ENCODE measurements at places on chromosomes 13 and 19.

GRCh38 chr13:58633226-58633625 lies 1001.7 kb downstream of the PCDH17 start:
- DNase-seq: no peak
- H3K4me3 ChIP-seq: no peak overlapping the region
- no peaks in the 10 kb centered on the region for H3K36me3 ChIP-seq

GRCh38 chr19:55116232-55116858 lies 1.1 kb downstream of the PPP1R12C start:
- no peaks in the 10 kb centered on the region for H3K27me3 ChIP-seq
- H3K27ac ChIP-seq: peak overlapping the region; percentile 51
- peaks cover 52% of the 10 kb centered on the region for H3K4me1 ChIP-seq
- peaks cover 31% of the 10 kb centered on the region for H3K36me3 ChIP-seq
- DNase-seq: peak; percentile 78

GRCh38 chr13:46373623-46374022 lies 13.4 kb downstream of the RUBCNL start:
- no peak overlapping the region for H3K4me3 ChIP-seq
- no peak for DNase-seq
- no peaks in the 10 kb centered on the region for H3K27me3 ChIP-seq
- peaks cover 5% of the 10 kb centered on the region for H3K4me1 ChIP-seq
- H3K27ac ChIP-seq: no peak overlapping the region

DNA sequence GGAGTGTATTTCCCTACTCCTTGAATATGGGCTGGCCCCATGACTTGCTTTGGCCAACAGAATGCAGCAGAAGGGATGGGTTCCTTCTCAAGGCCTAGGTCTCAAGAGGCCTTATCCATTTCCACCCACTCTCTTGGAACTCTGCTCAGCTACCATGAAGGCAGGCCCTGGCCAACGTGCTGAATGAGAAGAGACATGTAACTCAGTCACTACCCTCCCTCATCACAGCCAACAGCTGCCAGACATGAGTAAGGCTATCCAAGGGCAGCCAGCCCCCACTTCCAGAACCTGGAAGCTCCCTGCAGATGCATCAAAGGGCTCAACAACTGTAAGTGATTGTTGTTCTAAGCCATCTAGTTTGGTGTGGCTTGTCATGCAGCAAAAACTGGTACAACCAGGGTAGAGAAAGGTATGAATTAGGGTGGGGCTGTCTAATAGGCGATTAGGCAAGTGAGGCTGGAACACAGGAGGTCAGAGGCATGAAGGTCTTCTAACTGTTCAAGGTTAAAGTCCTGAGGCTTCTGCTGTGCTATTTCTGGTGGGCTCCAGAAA lies 1.4 kb upstream of the RASL11A start:
- H3K4me1 ChIP-seq: peaks cover 12% of the 10 kb centered on the region
- no peak for DNase-seq
- no peak overlapping the region for H3K4me3 ChIP-seq
- H3K36me3 ChIP-seq: peaks cover 6% of the 10 kb centered on the region
- H3K27me3 ChIP-seq: no peaks in the 10 kb centered on the region

DNA sequence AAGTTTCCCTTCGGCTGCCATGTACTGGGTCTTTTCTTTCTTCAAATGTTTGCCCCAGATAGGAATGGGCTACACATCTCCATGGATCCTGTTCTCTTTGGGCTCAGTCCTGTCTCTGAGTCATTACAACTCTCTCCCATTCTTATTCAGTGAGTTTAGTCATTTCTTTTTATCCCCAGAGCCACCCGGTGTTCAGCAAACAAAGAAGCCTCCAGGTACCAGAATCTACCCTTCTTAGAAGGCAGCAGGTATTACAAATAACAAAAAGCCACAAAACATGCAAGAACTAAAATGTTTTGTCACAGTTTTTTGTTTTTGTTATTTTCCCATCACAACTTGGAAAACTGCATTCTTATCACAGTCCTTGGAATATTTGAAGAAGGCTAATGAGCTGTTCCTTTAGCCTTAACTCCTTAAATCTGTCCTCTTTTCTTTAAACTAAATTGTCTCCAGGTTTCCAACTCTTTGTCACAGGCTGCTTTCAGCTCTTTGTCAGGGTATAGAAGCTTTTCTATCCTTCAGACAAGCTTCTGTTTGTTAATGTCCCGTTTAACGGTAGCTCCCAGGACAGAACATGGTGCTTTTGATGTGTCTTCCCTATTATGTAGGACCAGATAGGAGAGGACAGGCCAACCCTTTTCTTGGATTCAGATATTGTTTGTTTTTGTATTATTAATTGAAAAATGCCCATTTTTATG lies 215.5 kb upstream of the HTR2A start:
- H3K27me3 ChIP-seq: no peaks in the 10 kb centered on the region
- H3K4me1 ChIP-seq: no peaks in the 10 kb centered on the region
- H3K4me3 ChIP-seq: no peak overlapping the region
- H3K36me3 ChIP-seq: no peaks in the 10 kb centered on the region
- no peak overlapping the region for H3K27ac ChIP-seq
- DNase-seq: no peak

DNA sequence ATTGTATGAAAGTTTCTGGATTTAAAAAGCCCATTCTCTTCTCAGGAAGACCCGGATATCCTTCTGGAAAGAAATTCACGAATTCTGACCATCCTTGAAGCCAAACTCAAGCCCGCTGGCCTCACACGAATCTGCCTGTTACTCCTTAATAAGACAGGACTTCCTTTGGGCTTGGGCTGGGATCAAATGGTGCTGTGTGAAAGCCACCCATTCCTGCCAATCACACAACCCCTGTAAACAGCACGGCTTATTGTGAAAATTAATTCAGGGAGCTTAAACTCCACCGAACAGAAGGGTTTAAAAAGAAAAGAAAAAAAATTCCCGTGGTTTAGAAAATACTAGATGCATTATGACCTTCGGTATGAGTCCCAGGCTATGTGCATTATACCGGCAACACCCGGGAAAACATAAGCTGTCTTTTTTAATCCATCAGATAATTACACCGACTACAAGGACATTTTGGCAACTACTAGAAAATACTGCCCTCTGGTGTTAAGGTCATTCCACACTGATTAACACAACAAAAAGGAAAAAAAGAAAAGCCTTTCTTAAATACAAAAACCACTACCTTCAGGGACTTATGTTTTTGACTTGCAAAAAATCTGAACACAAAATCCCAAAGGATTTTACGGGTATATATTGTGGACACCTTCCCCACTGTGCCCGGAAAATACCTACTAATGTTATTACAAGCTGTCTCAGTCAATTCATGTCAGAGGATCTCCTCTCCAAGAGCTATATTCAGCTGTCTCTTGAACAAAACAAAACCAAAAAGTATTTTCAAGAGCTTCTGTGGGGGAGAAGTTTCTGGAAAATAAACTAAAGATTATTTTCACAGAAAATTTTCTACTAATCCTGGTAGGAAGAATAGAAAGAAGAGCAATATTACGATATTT lies 76.0 kb upstream of the LSM14A start:
- no peak overlapping the region for H3K27ac ChIP-seq
- H3K27me3 ChIP-seq: peaks cover 51% of the 10 kb centered on the region
- no peak overlapping the region for H3K4me3 ChIP-seq
- H3K4me1 ChIP-seq: no peaks in the 10 kb centered on the region
- no peaks in the 10 kb centered on the region for H3K36me3 ChIP-seq
- peak; percentile 60 for DNase-seq

DNA sequence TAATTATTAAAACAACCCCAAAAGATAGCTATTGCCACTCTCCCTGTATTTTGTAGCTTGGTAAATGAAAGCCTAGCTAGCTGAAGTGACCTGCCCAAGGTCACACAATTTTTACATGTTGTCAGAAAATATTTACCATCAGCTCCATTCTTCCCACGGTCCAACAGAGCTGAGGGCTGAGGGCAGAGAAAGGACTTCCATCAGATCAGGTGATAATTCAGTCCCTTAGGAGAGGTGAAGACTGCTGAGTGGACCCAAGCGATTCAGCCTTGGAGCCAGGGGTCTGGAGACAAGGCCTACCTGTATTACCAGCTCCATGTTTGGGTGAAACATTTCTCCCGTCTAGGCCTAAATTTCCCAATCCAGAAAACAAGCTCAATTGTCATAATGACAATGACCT lies 149.5 kb upstream of the TSHZ3 start:
- no peak for DNase-seq
- H3K27me3 ChIP-seq: peaks cover 12% of the 10 kb centered on the region
- no peak overlapping the region for H3K4me3 ChIP-seq
- no peak overlapping the region for H3K27ac ChIP-seq
- H3K36me3 ChIP-seq: no peaks in the 10 kb centered on the region

GRCh38 chr19:45069056-45069455 lies 7.2 kb downstream of the ZNF296 start:
- no peak overlapping the region for H3K4me3 ChIP-seq
- H3K4me1 ChIP-seq: no peaks in the 10 kb centered on the region
- no peaks in the 10 kb centered on the region for H3K27me3 ChIP-seq
- no peak overlapping the region for H3K27ac ChIP-seq
- DNase-seq: peak; percentile 17

DNA sequence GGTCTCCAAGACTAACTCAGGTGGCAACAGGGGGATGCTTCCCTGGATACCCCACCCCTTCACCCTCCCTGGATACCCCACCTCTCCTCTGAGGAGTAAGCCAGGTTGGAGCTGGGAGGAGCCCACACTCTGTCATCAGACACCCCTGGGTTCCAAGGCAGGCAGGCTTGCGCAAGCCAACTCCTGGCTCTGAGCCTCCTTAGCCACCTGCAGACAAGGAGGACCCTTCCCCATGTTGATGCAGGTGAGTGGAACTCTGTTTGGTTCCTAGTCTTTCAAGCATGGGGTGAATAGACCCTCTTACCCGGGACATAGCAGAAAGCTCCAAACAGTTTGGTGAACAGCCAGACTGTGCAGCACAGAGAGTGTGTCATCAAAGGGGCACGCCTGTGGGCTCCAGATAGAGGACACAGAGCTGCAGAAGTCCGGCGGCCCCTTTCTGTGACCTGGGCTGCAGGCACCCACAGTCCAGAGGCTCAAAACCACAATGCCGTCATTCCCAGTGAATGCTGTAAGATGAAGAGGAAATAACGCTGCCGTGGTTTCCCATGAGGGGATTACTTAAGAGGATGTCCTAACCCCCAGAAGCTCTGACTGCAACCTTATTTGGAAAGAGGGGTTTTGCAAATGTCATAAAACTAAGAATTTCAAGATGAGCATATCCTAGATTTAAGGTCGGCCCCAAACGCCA lies 12.1 kb upstream of the HAS1 start:
- no peak for DNase-seq
- H3K4me1 ChIP-seq: no peaks in the 10 kb centered on the region
- H3K36me3 ChIP-seq: no peaks in the 10 kb centered on the region
- H3K27ac ChIP-seq: no peak overlapping the region
- no peaks in the 10 kb centered on the region for H3K27me3 ChIP-seq

Data from mesenchymal stem cell (in vitro differentiated cells and primary cell).